AG09319 (cell line): ENCODE measurements at places on chromosomes 2 and 18.

GRCh38 chr18:38981389-38981788, 1415.8 kb upstream of the CELF4 start:
- no peak for DNase-seq

DNA sequence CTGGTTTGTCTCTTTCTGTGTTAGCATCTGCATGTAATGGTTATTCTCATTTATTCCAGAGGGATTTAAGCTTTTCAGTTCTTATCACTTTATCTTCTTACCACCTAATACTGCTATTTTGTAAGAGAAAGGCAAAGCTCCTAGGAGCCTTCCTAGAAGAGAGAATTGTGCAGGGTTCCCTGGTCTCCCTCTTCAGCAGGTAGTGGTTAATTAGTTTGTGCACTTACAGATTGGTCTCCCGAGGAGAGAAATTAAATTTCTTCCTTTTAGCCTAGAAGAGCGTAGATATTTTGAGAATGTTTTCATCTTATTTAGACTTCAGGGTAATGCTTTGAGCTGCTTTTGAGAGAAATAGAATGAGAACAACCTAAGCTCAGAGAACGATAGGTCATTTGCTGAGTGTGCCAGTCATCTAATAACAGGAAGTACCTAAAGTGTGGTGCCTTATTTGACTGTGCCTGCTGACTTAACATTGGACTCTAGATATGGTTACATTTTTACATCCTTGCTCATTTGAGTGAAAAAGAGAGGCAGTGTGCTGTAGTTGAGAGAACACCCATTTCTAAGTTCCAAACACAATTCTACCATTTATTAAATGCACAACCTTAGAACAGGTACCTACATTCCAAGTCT, 651.4 kb downstream of the STK39 start:
- no peak for DNase-seq

- DNase-seq: no peak
These were observed 98.3 kb downstream of the MYCN start for GRCh38 chr2:16038621-16039020.

GRCh38 chr2:200608341-200609027, 22.7 kb downstream of the AOX1 start:
- DNase-seq: no peak

- no peak for DNase-seq
These were observed 1.6 kb downstream of the WDR7 start for GRCh38 chr18:56652802-56653201.

GRCh38 chr2:1055014-1055595, 104.5 kb downstream of the SNTG2 start:
- peak; percentile 27 for DNase-seq

DNA sequence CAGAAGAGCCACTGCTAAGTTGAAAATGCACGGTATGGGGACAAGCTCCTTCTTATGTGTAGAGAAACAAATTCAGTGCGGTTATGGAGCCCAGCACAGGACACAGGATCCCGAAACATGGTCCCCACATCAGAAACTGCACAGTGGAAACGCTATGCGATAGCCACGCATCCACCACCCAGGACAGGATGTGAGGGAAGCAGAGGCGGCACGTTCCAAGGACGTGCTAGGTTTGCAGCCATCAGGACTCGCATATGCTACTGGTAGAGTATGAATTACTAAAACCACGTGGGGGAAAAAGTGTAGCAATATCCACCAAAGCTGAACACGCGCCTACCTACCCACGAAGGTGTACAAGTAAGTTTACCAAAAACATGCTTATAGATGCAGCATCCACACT, 34.7 kb upstream of the SNTG2 start:
- no peak for DNase-seq

- DNase-seq: no peak
These were observed 13.4 kb upstream of the EVA1A start for GRCh38 chr2:75574106-75574505.

DNA sequence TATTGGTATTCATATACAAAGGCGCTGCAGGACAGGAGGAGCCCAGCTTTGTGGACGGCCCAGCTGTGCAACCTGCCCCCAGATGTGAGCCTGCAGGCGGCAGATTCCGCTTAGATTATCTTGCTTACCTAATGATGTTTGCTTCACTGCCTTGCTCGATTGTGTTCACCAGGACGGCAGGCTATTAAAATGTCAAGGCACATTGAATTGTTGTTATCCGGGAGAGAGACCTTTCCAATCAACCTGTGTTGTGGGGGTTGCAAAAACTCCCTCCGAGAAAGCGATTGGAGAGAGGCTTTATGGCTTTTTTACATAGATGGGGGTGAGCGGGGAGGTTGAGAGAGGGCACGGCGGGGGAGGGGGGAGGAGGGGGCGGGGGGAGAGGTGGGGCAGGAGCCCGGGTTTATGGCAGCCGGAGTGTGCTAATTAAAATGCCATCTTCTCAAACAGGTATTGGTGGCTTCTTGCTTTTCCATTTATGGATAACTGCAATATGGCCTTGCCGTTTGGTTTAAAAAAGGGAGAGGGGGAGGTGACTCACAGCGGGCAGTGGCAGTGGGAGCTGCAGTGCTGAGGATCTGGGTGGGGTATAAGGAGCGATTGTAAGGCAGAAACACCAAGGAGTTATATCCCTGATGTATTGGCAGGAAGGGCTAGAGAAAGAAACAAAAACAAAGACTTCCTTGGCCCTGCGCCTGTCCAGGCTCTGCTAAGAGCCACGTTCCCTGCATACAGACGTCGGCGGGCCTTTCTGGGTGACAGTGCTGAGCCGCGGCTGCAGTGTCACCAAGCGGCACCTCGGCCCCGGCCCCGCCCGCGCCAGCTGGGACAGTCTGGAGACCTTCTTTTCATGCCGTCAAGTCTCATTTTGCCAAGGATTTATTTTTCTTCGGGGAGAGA, 97.2 kb downstream of the INSIG2 start:
- no peak for DNase-seq

GRCh38 chr2:138291805-138292204, 209.8 kb upstream of the SPOPL start:
- no peak for DNase-seq

DNA sequence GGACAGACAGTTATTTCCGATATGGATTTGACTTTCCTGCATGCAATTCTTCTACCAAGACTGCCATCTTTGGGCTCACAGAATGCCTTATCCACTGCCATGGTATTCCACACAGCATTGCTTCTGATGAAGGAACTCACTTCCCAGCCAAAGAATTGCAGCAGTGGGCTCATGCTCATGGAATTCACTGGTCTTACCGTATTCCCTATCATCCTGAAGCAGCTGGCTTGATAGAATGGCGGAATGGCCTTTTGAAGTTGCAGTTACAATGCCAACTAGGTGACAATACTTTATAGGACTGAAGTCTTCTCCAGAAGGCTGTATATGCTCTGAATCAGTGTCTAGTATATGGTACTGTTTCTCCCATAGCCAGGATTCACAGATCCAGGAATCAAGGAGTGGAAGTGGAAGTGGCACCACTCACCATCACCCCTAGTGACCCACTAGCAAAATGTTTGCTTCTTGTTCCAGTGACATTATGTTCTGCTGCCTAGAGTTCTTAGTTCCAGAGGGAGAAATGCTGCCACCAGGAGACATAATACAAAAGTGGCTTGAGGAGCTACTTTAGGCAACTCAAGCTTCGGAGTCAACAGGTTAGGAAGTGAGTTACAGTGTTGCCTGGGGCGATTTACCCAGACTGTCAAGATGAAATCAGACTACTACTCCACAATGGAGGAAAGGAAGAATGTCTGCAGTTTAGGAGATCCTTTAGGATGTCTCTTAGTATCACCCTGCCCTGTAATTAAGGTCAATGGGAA, 23.8 kb upstream of the SMAD4 start:
- DNase-seq: no peak
